ENCODE measurements at places on chromosomes 12 and 14.

DNA sequence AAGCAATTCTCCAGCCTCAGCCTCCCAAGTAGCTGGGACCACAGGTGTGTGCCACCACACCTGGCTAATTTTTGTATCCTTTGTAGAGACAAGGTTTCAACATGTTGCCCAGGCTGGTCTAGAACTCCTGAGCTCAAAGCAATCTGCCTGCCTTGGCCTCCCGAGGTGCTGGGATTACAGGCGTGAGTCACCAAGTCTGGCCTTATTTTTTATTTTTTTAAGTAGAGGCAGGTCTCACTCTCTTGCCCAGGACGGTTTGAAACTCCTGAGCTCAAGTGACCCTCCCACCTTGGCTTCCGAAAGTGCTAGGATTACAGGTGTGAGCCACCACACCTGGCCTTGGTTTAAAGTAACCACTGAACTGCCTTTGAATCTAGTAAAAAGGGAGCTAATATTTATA lies 56.8 kb downstream of the SPPL3 start:
- DNase-seq = no peak

DNA sequence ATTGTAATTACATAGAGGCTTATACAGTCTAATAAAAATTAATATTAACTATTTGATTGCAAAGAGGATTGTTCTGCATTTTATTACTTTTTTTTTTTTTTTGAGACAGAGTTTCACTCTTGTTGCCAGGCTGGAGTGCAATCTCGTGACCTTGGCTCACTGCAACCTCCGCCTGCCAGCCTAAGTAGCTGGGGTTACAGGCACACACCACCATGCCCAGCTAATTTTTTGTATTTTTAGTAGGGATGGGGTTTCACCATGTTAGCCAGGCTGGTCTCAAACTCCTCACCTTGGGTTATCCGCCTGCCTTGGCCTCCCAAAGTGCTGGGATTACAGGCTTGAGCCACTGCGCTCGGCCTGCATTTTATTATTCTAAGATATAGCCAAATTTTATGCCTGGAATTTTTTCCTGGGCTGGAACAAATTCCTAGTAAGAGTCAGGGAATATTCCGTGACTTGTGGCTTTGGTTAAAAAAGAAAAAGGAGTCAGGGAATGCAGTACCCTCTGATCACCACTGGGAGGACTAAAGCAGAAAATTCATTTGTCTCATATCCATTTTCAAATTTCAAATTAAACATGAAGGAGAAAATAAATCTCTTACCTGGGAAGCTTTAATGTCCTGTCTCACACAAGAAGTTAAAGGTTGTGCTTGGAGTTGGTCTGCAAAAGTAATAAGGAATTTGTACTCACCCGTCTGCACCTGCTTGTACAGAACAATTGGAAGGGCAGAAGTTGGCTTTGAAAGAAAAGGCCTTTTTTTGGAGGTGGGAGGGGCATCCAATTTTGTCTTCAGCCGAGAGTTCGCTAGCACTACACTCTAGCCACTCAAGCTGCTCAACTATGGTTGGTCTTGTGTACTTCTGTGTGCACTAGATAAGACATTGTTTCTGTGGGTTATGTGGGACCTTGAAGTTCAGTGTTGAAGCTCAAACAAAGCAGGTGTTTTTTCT lies 8.7 kb downstream of the MARK3 start:
- no peak for DNase-seq

DNA sequence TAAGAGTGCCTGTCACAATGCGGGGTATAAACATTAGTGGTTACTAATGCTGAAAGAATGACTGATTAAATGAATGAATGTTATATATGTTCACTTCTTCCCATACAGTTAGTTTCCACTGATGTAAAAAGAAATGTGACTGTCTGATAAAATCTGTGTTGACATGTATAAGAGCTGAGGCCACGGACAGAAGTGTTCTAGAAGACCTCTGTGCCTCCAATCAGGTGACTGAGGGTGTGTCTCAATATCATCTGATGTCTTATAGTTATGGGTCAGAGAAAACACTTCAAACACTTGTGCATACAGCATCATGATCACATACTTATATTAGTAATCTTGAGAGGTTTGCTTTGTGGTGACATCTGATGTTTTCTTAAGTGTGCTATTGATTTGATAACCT lies 183.4 kb downstream of the TTC7B start:
- no peak for DNase-seq

GRCh38 chr12:63982604-63983295 lies 138.2 kb downstream of the SRGAP1 start:
- DNase-seq = no peak

DNA sequence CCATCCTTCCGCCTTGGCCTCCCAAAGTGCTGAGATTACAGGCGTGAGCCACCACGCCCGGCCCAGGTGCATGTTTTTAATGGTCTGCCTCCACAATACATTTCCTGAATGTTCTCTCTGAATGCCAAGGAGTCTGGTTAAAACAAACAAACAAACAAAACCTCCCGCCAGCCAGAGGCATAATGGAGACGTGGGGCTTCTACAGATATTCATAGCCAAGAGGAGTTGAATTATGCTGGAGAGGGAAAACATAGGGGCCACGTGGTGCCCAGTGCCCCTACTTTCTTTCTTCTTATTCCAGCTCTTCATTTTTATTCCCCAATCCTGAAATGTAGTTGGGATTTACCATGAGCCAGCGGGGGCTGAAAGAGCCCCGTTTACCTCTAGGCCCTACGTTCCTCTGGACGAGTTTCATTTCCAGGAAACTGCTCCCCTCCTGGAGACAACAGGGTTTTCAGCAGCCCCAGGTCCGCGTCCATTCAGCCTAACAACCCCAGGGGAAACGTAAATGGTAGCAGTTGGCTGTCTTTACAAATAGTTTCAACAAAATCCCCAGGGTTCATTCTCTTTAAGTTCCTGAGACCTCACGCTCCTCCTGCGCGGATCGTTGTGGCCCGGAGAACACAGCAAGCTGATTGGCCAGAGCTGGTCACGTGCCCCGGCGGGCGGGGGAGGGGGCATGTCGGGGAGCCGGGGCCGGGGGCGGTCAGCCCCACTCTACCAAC lies 108.5 kb upstream of the ESRRB start:
- no peak for DNase-seq

GRCh38 chr14:90505531-90505930 lies 108.7 kb downstream of the CALM1 start:
- DNase-seq = no peak

DNA sequence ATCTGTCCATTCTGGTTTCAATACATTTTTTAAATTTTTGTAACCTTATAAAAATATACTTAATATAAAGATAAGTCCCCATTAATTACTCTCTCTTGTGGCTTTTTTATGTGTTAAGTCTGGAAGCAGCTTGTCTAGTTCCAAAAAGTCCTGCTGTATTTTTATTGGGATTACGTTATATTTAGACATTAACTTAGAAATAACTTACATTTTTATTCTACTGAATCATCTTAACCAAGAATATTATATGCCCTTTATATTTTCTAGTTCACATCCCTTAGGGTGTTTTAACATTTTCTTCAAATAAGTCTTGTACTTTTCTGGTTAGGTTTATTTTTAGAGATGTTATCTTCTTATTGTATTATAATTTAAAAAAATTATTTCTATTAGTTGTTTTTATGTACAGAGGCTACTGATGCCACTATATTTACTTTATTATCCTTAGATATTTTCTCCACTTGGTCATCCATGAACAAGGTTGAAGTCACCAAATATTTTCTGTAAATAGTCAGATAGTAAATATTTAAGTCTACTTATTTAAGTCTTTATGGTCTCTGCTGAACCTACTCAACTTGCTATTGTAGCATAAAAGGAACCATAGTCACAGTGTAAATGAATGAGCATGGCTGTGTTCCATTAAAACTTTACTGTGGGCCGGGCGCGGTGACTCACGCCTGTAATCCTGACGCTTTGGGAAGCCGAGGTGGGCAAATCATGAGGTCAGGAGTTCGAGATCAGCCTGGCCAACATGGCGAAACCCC lies 132.4 kb upstream of the NEDD1 start:
- no peak for DNase-seq

GRCh38 chr12:45789025-45789424 lies 59.5 kb downstream of the ARID2 start:
- DNase-seq = no peak

GRCh38 chr12:34606749-34607519 lies 584.6 kb downstream of the ALG10 start:
- DNase-seq = no peak

- DNase-seq = no peak
Observed at GRCh38 chr12:6961278-6961694, 9.2 kb downstream of the PHB2 start.

DNA sequence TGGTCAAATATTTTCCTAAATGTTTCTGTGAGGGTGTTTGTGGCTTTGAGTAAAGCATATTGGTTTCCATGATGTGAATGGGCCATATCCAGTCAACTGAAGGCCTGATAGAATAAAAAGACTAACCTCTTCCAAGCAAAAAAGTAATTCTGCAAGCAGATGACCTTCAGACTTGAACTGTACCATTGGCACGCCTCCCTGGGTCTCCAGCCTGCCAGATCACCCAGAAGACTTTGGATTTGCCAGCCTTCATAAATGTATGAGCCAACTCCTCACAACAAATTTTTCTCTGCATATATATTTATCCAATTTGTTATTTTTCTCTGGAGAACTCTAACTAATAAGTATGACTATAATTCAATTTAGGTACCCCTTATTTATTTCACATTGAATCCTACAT lies 190.3 kb downstream of the KIF21A start:
- DNase-seq = no peak

DNA sequence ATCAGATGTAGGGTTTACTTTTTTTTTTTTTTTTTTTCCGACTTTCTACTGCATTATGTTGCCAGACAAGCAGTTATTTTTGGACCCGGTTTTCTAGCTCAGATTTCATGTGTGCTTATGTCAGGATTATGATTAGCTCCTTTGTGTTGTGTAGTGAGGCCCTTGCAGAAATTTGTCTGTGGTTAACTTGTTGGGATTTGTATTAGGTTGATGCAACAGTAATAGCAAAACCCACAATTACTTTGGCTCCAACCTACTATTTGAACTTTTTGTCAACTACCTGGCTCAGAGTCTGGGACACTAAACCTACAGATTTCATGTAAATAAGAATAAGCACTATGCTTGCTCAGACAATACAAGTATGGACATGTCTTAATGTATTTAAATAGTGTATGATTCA lies 44.1 kb upstream of the KCNJ8 start:
- DNase-seq = no peak

DNA sequence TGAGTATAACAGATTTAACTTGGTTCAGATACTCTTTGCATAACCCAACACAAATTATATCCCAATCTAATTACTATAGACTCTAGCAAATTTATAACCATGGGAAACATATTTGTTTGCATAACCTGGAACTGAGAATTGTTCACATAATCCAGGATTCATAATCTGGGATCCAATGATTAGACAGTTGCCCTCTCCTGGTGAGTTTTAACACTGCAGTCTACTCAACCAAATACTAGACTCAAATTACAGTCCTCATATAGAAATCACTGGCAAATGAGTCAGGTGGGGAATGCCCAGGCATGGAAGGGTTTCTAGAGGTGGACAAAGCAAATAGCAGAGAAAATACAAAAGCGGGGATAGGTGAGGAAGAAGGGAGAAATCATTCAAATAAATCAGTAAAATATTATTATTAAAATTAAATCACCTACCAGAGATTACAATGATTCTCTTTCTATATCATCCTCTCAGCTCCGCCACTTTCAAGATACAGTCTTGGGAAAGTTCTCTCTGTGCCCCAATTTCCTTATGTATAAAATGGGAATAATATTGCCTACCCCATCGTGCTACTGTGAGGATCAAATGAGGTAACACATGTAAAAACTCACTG lies 9.4 kb downstream of the GCH1 start:
- no peak for DNase-seq

DNA sequence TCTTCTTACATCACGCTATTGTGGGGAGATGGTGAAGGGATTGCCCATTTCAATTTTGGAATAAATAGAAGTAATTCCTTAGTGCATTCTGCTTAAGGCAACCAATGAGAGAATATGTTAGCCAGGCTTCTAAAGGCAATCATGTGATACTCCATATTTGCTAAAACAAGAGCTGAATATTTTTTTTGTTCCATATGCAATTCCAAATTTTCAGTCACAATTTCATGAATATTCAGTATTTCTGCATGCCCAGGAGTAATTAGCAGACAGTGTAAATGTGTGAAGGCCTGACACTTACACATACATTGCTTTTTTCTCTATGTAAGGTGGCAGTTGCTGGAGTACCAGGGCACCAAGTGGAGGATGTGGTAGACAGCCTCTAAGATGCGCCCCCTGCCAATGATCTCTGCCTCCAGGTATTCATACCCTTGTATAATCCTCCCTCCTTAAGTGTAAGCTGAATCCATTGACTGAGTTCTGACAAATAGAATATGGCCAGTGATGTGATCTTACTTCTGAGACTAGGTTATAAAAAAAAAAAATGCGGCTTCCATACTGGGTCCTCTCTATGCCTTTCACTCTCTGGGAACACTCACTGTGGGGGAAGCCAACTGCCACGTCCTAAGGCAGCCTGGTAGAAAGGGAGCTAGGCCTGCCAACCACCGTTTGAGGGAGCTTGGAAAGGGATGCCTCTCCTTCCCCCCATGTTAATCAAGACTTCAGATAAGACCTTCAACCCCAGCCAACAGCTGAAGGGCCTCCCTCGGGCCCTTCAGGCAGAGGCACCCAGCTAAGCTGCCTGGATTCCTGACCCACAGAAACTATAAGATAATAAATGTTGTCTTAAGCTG lies 62.7 kb upstream of the PTGR2 start:
- no peak for DNase-seq

- DNase-seq = no peak
Observed at GRCh38 chr14:79357307-79357706, 854.0 kb downstream of the DIO2 start.

- DNase-seq = no peak
Observed at GRCh38 chr12:5453466-5453865, 21.6 kb downstream of the NTF3 start.

DNA sequence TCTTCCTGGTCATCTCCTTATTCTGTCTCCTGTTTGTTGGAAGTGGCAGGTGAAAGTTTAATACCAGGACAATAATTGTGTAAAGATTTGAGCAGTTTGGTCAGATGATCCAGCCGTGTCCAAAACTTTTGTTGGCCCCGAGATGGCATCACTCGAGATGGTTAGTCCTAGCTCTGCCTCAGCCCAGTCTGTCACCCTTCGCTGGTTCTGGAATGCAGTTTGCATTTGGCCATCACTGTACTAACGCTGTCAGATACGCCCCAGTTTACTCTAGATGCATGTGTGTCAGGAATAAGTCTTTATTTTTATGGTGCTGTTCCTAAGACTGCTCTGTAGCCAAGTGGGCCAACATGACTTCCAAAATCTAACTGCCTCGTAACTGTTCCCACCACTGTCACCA lies 79.6 kb downstream of the MOK start:
- no peak for DNase-seq

GRCh38 chr12:31203261-31203660 lies 122.7 kb downstream of the SINHCAF start:
- DNase-seq = no peak

- DNase-seq = no peak
Observed at GRCh38 chr12:87667378-87667777, 361.8 kb downstream of the C12orf50 start.

DNA sequence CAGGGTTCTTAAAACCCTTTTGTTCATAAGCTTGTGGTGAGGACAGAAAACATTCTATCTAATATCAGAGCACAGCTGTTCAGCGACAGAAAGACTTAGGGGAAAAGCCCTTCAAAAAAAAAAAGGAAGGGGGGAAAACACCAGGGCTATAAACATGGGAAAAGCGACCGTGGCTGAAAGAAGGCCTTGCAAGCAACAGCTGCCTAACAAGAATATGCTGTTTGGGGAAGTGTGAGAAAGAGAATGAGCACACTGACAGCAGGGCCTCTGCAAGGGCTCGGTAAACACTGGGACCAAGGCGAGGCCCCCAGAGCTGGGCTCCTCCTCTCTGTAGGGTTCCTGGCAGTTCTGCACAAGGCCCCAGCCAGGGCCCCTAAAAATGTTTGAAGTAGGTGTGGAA lies 27.4 kb upstream of the CCND2 start:
- no peak for DNase-seq
